ENCODE measurements at places on chromosomes 3 and 15.

GRCh38 chr3:172658344-172659245, 52.3 kb downstream of the NCEH1 start:
- DNase-seq, result peak; percentile 94
- peaks cover 9% of the 10 kb centered on the region for H3K4me1 ChIP-seq
- H3K4me3 ChIP-seq, result no peak overlapping the region
- no peaks in the 10 kb centered on the region for H3K36me3 ChIP-seq

- H3K27me3 ChIP-seq, result no peaks in the 10 kb centered on the region
- H3K4me1 ChIP-seq, result peaks cover 8% of the 10 kb centered on the region
- no peaks in the 10 kb centered on the region for H3K36me3 ChIP-seq
- no peak overlapping the region for H3K4me3 ChIP-seq
- peak; percentile 92 for DNase-seq
Observed at GRCh38 chr3:71127052-71127831, 456.3 kb downstream of the FOXP1 start.

DNA sequence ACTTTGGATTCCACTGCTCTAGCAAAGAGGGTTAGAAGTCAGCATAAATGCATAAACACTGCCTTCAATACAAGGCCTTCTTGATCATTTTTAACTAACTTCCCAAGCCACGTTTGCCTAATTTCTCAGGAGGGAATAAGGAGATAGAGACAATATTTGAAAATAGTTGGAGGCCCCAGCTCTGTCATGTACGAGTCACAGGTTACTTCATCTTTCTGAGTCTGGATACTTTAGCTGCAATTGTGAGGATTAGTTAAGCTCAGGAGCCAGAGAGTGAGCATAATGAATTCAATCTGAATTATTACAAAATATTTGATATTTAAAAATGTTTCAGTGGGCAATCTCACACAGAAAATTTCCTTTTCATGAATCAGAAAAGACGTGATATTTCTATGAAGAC, 298.9 kb downstream of the SHOX2 start:
- no peaks in the 10 kb centered on the region for H3K36me3 ChIP-seq
- DNase-seq, result no peak
- no peak overlapping the region for H3K27ac ChIP-seq
- H3K4me3 ChIP-seq, result no peak overlapping the region
- H3K4me1 ChIP-seq, result no peaks in the 10 kb centered on the region
- no peaks in the 10 kb centered on the region for H3K27me3 ChIP-seq

DNA sequence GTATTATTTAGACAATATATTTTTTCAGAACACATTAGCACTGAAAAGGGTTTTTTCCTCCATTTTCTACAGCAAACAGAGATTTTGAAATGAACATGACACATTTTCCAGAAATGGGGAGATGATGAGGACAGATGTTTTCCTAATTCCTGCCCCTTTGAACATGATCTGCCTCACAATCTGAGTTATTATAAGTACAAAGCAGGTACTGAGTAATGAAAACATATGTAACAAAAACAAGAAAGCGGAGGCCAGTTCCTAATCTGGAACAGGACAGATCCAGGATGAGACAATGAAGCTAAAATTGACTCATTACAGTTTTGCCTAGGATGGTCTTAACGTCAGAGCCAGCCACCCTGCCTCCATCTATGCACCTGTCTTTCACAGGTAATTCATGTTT, 642.8 kb upstream of the NR2F2 start:
- no peak overlapping the region for H3K4me3 ChIP-seq
- DNase-seq, result no peak
- no peaks in the 10 kb centered on the region for H3K27me3 ChIP-seq
- H3K27ac ChIP-seq, result no peak overlapping the region

- peaks cover 3% of the 10 kb centered on the region for H3K4me1 ChIP-seq
- H3K27ac ChIP-seq, result no peak overlapping the region
- H3K4me3 ChIP-seq, result no peak overlapping the region
- H3K27me3 ChIP-seq, result no peaks in the 10 kb centered on the region
- no peak for DNase-seq
Observed at GRCh38 chr3:185399737-185400667, 37.1 kb downstream of the MAP3K13 start.

DNA sequence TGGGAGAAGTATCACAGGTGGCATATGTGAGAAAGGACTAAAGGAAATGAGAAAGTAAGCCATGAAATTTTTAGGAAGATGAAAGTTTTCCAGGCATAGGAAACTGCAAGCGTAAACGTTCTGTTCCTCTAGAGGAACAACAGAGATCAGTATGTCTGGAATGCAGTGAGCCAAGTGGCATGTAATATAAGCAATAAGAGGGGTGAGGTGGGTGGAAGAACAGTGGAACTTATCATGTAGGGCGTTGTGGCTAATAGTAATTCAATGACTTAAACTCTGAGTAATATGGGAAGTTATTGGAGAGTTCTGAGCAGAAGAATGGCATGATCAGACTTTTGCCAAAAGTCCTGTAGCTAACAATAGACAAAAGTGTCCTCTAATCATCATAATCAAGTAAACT, 902.9 kb downstream of the EPHA3 start:
- H3K27me3 ChIP-seq, result no peaks in the 10 kb centered on the region
- H3K36me3 ChIP-seq, result no peaks in the 10 kb centered on the region

GRCh38 chr3:72102112-72102616, 317.2 kb upstream of the PROK2 start:
- H3K27ac ChIP-seq, result no peak overlapping the region
- peaks cover 3% of the 10 kb centered on the region for H3K4me1 ChIP-seq
- H3K4me3 ChIP-seq, result no peak overlapping the region
- peak; percentile 9 for DNase-seq
- peaks cover 81% of the 10 kb centered on the region for H3K27me3 ChIP-seq

GRCh38 chr3:122324871-122325323, at the start of gene CSTA:
TSS of gene CSTA (plus strand) at chr3:122325248. CDS start at chr3:122325293, 45 bp downstream.
- H3K27me3 ChIP-seq, result no peaks in the 10 kb centered on the region
- H3K4me3 ChIP-seq, result peak within 1 kb of the TSS; percentile 24
- no peak within 1 kb of the TSS for H3K27ac ChIP-seq
- no peak for DNase-seq

DNA sequence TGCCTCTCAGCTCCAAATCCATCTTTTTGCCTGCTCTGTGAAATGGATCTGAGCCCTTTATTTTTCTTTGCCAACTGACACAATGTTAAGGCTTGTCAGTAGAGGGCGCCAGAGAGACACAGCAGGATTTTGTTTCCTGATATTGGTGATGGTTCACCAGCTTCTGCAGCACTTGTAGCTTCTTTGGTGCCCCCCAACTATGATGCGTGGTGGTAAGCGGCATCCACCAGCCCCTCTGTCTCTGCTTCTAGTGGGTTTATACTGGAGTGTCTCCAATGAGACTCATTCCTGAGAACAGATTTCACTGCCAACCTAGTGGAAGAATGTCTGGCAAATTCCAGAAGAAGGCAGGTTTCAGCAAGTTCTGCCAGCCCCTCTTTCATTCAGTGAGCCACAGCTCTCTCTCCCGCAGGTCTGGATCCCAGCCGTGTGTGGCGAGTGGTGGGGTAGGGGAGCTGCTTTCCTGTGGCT, 471.9 kb upstream of the FRG2C start:
- peak; percentile 34 for DNase-seq
- H3K4me3 ChIP-seq, result no peak overlapping the region
- no peak overlapping the region for H3K27ac ChIP-seq
- no peaks in the 10 kb centered on the region for H3K36me3 ChIP-seq
- peaks cover 45% of the 10 kb centered on the region for H3K27me3 ChIP-seq

DNA sequence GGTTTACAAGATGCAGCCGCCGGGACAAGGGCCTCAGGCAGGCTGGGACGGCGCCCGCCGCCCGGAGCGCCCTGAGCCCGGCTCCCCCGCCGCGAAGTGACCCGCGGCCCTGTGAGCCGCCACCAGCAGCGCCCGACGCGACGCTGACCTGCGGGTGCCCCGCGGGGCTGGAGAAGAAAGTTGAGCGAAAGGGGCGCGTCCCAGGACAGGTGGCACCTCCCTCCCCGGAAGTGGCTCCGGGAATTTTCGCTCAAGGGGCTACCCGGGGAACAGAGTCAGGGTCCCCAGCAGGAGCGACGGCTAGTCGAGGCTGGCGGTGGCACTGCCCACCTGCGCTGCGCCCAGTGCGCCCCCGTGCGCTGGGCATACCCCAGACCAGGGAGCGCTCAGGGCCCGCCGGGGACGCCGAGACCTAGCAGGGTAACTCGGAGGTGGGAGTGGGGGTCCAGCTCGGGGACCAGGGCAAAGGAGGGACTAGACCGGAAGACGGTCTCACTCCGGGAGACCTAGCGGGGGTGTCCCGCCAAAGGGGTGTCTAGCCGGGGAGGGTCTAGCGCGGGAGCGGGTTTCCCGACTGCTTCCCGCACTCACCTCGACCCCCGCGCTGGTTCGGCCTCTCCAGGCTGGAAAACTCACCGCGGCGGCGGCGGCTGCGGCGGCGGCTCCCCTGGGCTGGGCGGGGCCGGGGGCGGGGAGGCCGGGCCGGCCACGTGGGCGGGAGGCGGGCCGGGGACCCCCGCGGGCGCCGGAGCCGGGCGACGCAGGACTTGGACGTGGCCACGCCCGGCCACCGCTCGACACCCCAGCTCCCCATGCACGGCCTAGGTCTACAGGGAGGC, 18.4 kb downstream of the SPATA12 start:
- H3K4me1 ChIP-seq, result peaks cover 17% of the 10 kb centered on the region
- no peak overlapping the region for H3K27ac ChIP-seq
- peaks cover 47% of the 10 kb centered on the region for H3K27me3 ChIP-seq
- no peaks in the 10 kb centered on the region for H3K36me3 ChIP-seq

GRCh38 chr3:100954990-100955389, 38.2 kb downstream of the ABI3BP start:
- H3K27ac ChIP-seq, result peak overlapping the region; percentile 6
- no peaks in the 10 kb centered on the region for H3K4me1 ChIP-seq
- no peak overlapping the region for H3K4me3 ChIP-seq
- H3K27me3 ChIP-seq, result no peaks in the 10 kb centered on the region

GRCh38 chr3:139715743-139716360, 38.1 kb upstream of the NMNAT3 start:
- H3K4me1 ChIP-seq, result no peaks in the 10 kb centered on the region
- H3K4me3 ChIP-seq, result no peak overlapping the region
- H3K27ac ChIP-seq, result no peak overlapping the region

GRCh38 chr3:12175137-12175593, 16.5 kb upstream of the TIMP4 start:
- no peak overlapping the region for H3K4me3 ChIP-seq
- H3K36me3 ChIP-seq, result no peaks in the 10 kb centered on the region
- H3K4me1 ChIP-seq, result peaks cover 19% of the 10 kb centered on the region
- no peak overlapping the region for H3K27ac ChIP-seq

GRCh38 chr3:46573701-46574100, 7.6 kb upstream of the LRRC2 start:
- H3K4me3 ChIP-seq, result no peak overlapping the region
- H3K4me1 ChIP-seq, result peaks cover 5% of the 10 kb centered on the region
- no peak overlapping the region for H3K27ac ChIP-seq
- no peak for DNase-seq
- peaks cover 17% of the 10 kb centered on the region for H3K27me3 ChIP-seq

DNA sequence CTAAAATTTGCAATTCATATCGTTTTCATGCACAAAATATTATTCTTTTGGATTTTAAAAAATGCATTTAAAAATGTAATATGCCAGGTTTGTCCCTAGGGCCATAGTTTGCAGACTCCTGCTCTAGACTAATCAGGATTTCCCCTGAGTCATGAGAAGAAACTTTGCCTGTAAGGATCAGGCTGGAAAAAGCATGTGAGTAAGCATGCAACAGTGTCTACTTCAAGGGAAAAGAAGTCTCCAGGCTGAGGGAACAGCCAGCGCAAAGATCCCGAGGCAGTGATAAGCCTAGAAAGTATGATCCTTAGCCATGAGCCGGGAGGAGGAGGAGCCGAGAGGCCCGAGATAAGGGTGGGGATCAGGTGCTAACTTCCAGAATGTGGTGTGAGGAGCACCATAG, 382.8 kb upstream of the CFAP20DC start:
- DNase-seq, result peak; percentile 75
- no peaks in the 10 kb centered on the region for H3K27me3 ChIP-seq
- H3K27ac ChIP-seq, result no peak overlapping the region
- H3K4me3 ChIP-seq, result no peak overlapping the region

GRCh38 chr3:181210275-181210674, 220.7 kb upstream of the DNAJC19 start:
- no peak overlapping the region for H3K4me3 ChIP-seq
- no peaks in the 10 kb centered on the region for H3K36me3 ChIP-seq
- H3K27ac ChIP-seq, result no peak overlapping the region
- no peaks in the 10 kb centered on the region for H3K4me1 ChIP-seq
- no peaks in the 10 kb centered on the region for H3K27me3 ChIP-seq
- no peak for DNase-seq

GRCh38 chr3:157594413-157594812, 91.2 kb upstream of the VEPH1 start:
- H3K27ac ChIP-seq, result no peak overlapping the region
- H3K4me1 ChIP-seq, result no peaks in the 10 kb centered on the region
- no peak for DNase-seq

GRCh38 chr15:51759557-51760070, 8.2 kb downstream of the TMOD2 start:
- peaks cover 34% of the 10 kb centered on the region for H3K27me3 ChIP-seq
- no peaks in the 10 kb centered on the region for H3K36me3 ChIP-seq
- H3K4me1 ChIP-seq, result no peaks in the 10 kb centered on the region
- DNase-seq, result peak; percentile 95

DNA sequence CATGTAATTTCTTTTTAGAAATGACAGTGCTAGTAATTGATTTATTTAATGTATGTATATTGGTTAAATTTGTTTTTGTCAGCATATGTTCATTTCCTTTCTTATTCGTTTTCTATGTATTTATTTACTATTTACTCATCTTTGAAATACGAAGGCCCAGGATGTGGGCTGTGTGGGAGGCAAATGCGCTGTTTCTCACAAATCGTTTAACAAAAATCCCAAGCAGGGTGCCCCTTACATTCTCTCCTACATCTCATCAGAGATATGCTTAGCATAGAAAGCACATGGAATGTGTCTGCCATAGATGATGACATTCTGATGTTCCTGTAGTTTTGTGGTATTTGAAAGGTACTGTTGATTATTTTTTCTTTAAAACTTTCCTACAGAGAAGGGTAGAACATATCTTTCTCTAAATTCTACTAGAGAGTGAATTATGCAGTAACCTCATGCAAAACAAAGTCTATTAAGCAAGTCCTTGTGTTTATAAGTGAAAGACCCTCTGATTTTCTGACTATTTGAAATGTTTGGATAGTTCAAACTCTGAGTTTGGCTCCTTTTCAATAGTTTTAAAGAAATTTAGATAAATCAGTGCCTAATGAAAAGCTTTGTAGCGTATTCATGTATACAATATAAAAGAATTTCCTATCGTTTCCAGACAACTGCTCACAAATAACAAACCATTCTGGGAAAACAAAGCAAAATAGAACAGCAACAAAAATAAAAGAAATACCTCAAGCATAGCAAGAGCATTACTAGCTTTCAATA, 111.1 kb upstream of the VGLL3 start:
- no peaks in the 10 kb centered on the region for H3K36me3 ChIP-seq
- DNase-seq, result no peak
- H3K4me3 ChIP-seq, result no peak overlapping the region
- no peak overlapping the region for H3K27ac ChIP-seq
- no peaks in the 10 kb centered on the region for H3K27me3 ChIP-seq

- H3K4me1 ChIP-seq, result no peaks in the 10 kb centered on the region
- no peak overlapping the region for H3K27ac ChIP-seq
- peaks cover 90% of the 10 kb centered on the region for H3K27me3 ChIP-seq
Observed at GRCh38 chr15:66095871-66096687, 157.5 kb downstream of the MEGF11 start.
